ENCODE measurements at places on chromosomes 11 and 22.

DNA sequence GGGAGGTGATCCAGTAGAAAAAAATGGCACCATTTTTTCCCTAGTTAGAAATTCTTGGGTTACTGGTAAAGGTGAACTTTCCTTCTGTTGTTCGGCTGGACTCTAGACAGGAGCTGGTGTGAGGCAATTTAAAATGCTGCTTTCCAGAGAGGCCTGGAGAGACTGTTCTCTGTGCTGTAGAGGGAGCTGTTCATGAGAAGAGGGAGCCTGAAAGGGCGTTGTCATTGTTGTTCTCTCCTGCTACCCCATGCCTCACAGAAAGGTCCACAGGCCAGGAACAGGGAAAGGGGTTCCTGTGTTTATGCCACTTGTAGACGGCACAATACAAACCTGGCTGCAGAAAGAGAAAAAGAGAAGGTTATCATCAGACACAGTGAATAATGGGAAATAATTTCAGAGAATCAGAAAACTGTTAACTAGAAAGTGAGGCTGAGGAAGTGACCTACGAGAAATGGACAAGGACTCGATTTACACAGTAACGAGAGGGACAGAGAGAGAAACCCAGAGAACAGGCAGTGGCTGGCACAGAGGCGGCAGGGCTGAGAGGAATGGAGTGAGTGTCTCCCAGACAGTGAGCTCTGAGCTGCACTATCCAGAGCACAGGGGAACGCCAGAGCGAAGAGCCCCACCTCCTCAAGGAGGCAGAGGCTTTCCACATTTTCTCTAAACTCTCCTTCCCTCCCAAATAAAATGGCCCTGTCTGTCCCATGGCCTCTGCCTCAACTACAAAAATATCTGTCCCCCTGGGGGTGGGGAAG is 109.2 kb downstream of the RRM1 start:
- DNase-seq = no peak

- no peak for DNase-seq
Observed at GRCh38 chr11:10918698-10919097, 60.8 kb upstream of the ZBED5 start.

- DNase-seq = no peak
Observed at GRCh38 chr11:17259519-17259918, 17.0 kb upstream of the NUCB2 start.

- no peak for DNase-seq
Observed at GRCh38 chr22:23382428-23383218, 197.5 kb downstream of the IGLL1 start.

DNA sequence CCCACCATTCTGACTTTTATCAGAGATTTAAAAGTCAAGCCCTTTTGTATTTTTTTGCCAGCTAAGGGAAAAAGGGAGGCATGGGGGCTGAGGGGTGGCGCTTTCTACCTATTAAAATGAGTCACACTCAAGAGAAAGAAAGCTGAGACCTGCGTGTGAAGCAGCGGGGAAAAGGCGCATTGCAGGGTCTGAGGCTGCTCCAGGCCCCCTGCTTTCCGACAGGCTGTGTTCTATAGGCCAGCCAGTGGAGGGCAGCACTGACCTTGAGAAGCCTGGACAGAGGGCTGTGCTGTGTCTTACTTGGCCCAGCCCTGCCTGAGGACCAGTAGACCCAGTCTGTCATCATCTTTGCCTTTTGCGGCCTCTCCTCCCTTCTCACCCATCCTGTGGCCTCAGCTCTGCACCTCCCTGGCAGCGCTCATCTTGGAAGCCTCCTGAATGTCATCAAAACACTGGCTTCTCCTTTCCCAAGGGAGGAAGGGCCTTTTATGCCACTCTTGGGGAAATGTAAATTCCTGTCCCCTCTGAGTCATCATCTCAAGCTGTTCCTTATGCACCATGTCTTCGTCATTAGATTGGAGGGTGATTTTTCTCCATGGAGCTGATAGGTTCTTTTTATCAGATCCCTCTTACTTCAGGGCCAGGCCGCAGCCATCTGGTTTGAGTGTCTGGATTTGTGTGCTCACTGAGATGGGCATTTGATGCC is 12.6 kb upstream of the MAPK8IP1 start:
- DNase-seq = peak; percentile 47

Measured in anterior cingulate cortex (tissue), 58 donors.